Colonic mucosa (tissue), 4 donors: ENCODE measurements at places on chromosomes 4 and X.

DNA sequence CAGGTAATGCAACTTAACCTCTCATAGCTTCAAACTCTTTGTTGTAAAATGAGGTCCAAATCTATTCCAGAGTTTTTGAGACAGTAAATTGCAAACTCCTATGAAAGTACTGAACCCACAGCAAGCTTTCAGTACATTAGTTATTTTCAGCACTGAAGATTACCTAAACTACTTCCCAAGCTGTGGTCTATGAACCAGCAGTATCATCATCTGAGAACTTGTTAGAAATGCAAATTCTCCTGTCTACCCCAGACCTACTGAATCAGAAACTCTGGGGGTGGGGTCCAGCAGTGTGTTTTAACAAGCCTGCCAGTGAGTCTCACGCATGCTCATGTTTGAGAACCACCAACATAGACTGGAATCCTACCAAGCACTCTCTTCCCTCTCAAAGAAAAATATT, 5.7 kb upstream of the CASP6 start:
- no peaks in the 10 kb centered on the region for H3K4me1 ChIP-seq
- H3K4me3 ChIP-seq, result no peak overlapping the region
- no peak for DNase-seq
- H3K36me3 ChIP-seq, result no peaks in the 10 kb centered on the region

GRCh38 chr4:88054901-88055300, 47.5 kb downstream of the PKD2 start:
- peak; percentile 32 for DNase-seq
- H3K36me3 ChIP-seq, result no peaks in the 10 kb centered on the region
- no peaks in the 10 kb centered on the region for H3K27me3 ChIP-seq
- H3K4me3 ChIP-seq, result no peak overlapping the region
- no peaks in the 10 kb centered on the region for H3K4me1 ChIP-seq
- no peak overlapping the region for H3K27ac ChIP-seq

GRCh38 chr4:168124008-168124641, 31.8 kb downstream of the ANXA10 start:
- no peak for DNase-seq
- no peak overlapping the region for H3K4me3 ChIP-seq
- H3K36me3 ChIP-seq, result no peaks in the 10 kb centered on the region
- H3K27ac ChIP-seq, result no peak overlapping the region

DNA sequence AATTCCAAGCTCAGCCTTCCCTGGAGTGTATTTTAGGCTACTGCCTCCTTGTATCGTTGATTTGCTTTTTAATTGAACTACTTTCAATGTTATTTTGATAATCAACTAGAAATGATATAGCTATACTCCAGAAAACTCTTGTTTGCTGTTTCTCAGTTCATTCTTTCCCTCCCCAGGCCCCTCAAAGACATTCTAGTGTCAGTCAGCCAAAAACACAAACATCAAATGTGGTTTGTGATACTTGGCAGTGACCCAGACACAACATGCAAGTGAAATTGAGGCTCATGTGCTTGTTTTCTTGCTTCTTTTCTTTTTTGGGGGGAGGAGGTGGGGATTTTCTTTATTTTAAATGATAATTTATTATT, 7.6 kb downstream of the FAT4 start:
- H3K27me3 ChIP-seq, result peaks cover 1% of the 10 kb centered on the region
- no peaks in the 10 kb centered on the region for H3K36me3 ChIP-seq
- DNase-seq, result no peak
- H3K27ac ChIP-seq, result no peak overlapping the region
- H3K4me1 ChIP-seq, result no peaks in the 10 kb centered on the region
- H3K4me3 ChIP-seq, result no peak overlapping the region

GRCh38 chrX:12390301-12390700, 252.0 kb downstream of the FRMPD4 start:
- no peaks in the 10 kb centered on the region for H3K27me3 ChIP-seq
- no peaks in the 10 kb centered on the region for H3K36me3 ChIP-seq
- H3K27ac ChIP-seq, result no peak overlapping the region

- no peak overlapping the region for H3K4me3 ChIP-seq
- no peak overlapping the region for H3K27ac ChIP-seq
- DNase-seq, result no peak
Observed at GRCh38 chr4:109690690-109691410, 12.4 kb downstream of the CASP6 start.

DNA sequence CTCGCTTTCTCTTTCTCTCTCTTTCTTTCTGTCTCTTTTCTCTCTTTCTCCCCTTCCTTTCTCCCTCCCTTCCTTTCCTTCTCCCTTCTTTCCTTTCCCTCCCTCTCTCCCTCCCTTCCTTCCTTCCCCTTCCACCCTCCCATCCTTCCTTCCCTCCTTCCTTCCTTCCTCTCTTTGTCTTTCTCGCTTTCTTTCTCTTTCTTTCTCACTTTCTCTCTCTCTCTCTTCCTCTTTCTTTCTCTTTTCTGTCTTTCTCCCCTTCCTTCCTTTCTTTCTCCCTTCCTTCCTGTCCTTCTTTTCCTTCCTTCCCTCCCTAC, 2.1 kb upstream of the SORCS2 start:
- H3K36me3 ChIP-seq, result no peaks in the 10 kb centered on the region
- no peak overlapping the region for H3K4me3 ChIP-seq

DNA sequence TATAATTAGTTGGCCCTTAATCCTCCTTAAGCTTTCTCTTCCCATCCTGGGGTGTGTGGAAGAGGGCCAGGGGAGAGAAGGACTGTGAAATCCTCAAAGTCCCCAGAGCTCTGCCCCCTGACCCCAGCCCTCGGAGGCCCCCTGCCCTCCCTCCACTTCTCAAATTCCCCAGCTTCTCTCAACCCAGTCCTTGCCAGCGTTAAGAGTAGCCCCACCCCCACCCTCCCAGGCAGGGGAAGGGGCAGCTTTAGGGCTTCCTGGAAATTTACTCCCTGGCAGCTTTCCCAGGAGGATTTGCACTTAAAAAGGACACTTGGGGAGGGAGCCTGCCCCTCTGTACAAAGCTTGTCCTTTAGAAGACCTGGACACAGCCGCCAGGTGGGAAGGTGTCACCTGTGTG, 11.8 kb upstream of the CD40LG start:
- no peak for DNase-seq
- H3K4me1 ChIP-seq, result no peaks in the 10 kb centered on the region
- no peak overlapping the region for H3K4me3 ChIP-seq
- H3K27me3 ChIP-seq, result no peaks in the 10 kb centered on the region
- H3K27ac ChIP-seq, result no peak overlapping the region
- no peaks in the 10 kb centered on the region for H3K36me3 ChIP-seq

GRCh38 chr4:179112441-179113170, 1670.4 kb upstream of the AGA start:
- no peak for DNase-seq
- H3K27ac ChIP-seq, result no peak overlapping the region

DNA sequence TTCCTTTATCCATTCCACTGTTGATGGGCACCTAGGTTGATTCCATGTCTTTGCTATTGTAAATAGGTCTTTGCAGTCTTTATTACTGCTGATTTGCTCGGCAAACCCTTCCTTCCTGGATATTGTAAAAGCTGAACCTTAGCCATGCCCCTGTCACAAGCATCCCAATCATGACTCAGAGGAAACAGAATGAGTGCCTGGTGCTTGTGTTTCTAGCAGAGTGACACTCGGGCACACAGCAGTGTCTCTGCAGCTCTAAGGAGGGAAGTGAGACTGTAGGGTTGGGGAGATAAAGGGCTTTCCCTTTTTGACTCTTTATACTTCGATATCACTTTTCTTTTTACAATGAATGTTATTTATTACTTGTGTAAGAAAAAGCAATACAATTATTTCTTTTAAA, 83.3 kb downstream of the AKAP4 start:
- no peak overlapping the region for H3K27ac ChIP-seq
- no peaks in the 10 kb centered on the region for H3K36me3 ChIP-seq
- H3K4me3 ChIP-seq, result no peak overlapping the region
- H3K27me3 ChIP-seq, result no peaks in the 10 kb centered on the region

GRCh38 chr4:1323635-1324442, 23.2 kb upstream of the UVSSA start:
- peaks cover 6% of the 10 kb centered on the region for H3K36me3 ChIP-seq
- no peaks in the 10 kb centered on the region for H3K27me3 ChIP-seq
- no peak overlapping the region for H3K4me3 ChIP-seq

GRCh38 chr4:145639186-145639698, 20.1 kb downstream of the MMAA start:
- H3K27ac ChIP-seq, result no peak overlapping the region
- no peaks in the 10 kb centered on the region for H3K4me1 ChIP-seq
- no peak for DNase-seq
- H3K27me3 ChIP-seq, result no peaks in the 10 kb centered on the region

DNA sequence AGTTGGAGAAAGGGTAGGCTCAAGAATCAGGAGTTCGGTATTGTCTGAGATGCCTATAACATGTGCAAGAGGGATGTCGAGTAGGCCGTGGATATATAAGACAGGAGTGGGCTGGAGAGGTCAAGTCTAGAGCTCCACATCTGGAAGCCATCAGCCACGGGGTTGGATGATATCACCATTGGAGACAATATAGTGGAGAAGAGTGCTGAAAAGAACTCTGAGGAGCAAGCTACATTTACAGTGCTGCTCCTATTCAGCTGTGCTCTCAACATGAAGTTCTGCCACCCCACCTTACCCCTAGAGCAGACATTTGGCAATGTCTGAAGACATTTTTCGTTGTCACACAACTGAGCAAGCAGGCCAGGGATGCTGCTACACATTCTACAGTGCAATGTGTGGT, 20.9 kb upstream of the PLAC1 start:
- H3K4me1 ChIP-seq, result no peaks in the 10 kb centered on the region
- H3K27ac ChIP-seq, result no peak overlapping the region
- no peak overlapping the region for H3K4me3 ChIP-seq
- H3K36me3 ChIP-seq, result no peaks in the 10 kb centered on the region
- H3K27me3 ChIP-seq, result no peaks in the 10 kb centered on the region

DNA sequence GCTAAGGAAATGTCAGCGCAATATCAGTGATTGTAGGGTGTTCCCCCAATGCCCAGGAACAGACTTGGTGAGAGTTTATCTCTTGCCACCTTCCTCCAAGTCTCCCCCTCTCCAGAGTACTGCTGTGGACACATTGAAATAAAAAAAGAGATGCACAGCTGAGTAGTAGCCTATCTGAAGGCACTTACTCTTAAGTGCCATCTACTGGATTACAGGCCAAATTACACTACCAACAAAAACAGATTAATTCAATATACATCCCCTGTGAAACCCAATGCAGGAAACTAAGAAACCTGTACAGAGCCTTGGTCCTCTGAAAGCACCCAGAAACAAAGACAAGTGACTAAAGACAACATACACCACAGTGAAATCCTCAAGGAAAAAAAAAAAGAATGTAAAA, 460.3 kb downstream of the ZIC3 start:
- H3K4me1 ChIP-seq, result no peaks in the 10 kb centered on the region
- DNase-seq, result no peak
- H3K27me3 ChIP-seq, result no peaks in the 10 kb centered on the region
- no peaks in the 10 kb centered on the region for H3K36me3 ChIP-seq

- H3K27ac ChIP-seq, result no peak overlapping the region
- H3K4me1 ChIP-seq, result no peaks in the 10 kb centered on the region
- no peaks in the 10 kb centered on the region for H3K36me3 ChIP-seq
Observed at GRCh38 chr4:1364748-1365147, 17.7 kb downstream of the UVSSA start.

DNA sequence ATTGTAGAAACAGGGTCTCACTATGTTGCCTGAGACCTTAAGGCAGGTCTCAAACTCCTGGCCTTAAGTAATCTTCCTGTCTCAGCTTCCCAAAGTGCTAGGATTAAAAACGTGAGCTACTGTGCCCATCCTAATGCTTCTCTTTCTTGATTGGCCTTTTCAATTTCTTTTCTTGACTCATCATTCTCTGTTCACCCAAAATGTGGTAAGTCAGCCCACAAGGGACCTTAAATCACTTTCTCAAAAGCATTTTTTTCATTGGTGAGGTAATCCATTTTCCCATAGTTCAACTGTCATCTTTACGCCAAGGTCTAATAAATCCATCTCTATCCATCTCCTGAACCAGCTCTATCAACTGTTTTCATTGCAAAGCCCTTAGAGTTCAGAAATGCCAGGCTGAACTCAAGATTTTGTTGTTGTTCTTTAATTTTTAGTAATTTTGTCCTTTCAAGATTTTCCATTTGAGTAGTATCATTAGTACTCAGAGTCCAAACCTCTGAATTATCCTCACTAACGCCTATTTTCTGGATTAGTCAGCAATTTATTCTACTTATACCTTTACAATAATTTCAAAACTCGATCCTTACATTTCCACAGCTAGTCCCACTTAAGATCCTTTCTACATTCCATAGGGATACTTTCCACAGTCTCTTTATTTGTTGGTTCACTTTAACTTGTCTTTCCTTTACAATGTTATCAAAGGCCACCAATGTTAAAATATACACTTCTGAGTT, 528.6 kb downstream of the IL15 start:
- no peak overlapping the region for H3K4me3 ChIP-seq
- no peak overlapping the region for H3K27ac ChIP-seq
- H3K36me3 ChIP-seq, result no peaks in the 10 kb centered on the region
- H3K27me3 ChIP-seq, result no peaks in the 10 kb centered on the region

DNA sequence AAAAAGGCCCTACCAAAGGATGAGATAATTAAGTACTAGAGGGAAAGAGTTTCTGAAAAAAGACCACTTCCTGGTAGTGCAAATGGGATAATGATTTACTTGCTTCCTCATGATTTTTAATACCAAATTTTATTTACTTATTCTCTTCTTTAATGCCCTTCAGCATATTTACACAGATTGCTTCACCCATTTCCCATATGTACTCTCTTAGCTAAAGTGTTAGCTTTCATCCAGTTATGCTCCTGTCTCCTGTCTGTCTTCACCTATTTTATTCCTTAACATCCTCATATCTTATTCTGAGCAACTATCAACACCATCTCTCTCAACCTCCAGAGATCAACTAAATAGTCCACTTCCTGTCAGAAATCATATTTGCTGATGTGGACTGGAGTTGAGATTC, 183.2 kb upstream of the HS3ST1 start:
- H3K27me3 ChIP-seq, result no peaks in the 10 kb centered on the region
- H3K4me3 ChIP-seq, result no peak overlapping the region
- no peak for DNase-seq
- H3K27ac ChIP-seq, result no peak overlapping the region
- no peaks in the 10 kb centered on the region for H3K36me3 ChIP-seq

GRCh38 chrX:12702509-12703091, 88.6 kb upstream of the PRPS2 start:
- H3K4me1 ChIP-seq, result no peaks in the 10 kb centered on the region
- DNase-seq, result no peak
- no peaks in the 10 kb centered on the region for H3K27me3 ChIP-seq
- H3K36me3 ChIP-seq, result no peaks in the 10 kb centered on the region
- no peak overlapping the region for H3K27ac ChIP-seq
